Muscle of back (tissue), 13 donors: ENCODE measurements at places on chromosomes 2 and 18.

- DNase-seq = peak; percentile 85
These were observed 171.3 kb upstream of the PGAP1 start for GRCh38 chr2:197097578-197098366.

DNA sequence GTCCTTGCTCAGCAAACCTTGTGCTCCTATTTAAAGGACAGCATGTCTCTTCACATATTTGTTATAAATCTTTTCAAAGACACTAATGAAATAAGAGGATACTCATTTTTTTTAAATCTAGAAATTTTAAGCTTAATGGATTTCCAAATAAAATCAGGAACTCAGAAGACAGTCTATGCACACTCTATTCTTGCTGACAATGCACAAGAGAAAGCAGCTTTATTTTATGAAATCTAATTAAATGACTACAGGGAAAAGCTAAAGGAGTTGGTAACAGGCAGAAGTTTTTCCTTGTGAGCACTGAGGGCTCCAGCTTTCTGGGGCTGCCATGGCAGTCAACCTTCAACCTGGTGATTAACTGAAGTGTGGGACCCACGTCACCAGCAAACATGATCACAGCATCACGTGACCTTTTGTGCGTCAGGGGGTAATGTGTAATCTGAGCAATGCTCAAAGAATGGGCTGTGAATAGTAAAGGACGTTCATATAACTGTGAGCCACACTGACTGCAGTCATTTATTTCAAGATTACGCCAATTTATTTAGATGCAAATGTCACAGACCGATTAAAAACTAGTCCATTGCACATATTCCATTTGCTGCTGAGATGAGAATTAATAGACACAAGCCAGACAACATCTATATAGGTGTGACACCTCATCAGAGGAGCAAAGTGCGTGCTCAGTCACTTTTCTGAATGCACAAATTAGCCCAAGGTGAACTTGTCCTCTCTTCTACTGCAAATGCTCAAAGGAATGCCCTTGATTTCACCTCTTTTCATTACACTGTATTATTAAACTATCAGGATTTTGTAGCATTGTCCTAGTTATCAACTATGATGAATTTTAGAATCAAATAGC lies 11.6 kb upstream of the DNER start:
- DNase-seq = no peak

- DNase-seq = no peak
These were observed 224.1 kb upstream of the CCDC150 start for GRCh38 chr2:196415384-196415783.

DNA sequence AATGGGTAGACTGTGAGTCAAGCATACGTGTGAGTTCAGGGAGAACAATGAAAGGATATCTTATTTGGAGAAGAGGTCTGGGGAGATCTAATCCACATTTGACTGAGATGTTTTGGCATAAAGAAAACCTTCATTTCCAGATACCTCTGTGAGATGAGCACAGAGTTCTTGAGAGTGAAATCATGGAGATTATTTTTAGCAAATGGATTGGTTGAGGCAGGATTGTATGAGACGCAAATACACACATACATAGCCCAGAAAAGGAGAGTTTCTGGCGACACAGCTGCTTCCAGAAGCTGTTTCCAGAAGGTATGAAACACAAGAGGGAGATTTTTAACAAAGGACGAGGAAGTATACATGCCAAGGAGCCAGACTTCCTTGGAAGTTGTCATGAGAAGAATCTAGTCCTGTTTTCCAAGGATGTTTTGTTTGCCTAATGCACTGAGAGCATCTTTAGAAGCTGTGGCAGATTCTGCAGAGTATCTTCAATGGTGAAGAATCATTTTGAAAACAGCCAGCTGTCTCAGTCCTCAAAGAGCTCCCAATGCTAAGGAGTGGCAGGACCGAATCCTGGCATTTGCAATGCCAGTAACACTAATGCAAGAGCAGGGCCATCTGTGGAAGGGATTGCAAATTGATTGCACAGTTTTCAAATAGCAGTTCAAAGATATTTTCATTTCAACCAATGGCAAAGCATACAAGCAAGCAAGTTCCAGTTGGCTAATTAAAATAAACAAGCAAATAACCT lies 177.2 kb downstream of the SETBP1 start:
- no peak for DNase-seq

DNA sequence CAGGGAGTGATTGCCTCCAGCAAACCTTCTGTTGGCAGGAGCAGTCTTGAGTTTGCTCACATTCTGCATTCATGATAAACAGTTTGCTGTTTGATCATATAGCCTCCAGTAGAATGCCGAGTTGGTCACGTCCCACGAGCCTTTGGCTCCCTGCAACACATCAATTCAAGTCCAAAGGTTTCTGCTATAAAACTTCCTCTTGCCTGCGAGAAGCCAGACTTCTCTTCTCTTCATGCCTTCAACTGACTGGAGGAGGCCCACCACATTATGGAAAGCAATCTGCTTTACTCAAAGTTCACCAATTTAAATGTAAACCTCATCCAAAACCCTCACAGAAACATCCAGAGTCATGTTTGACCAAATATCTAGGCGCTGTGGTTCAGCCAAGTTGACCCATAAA lies 40.8 kb downstream of the CXCR4 start:
- DNase-seq = no peak
